Stimulated activated CD8-positive, alpha-beta memory T cell treated with anti-CD3 and anti-CD28 coated beads, Interleukin-7, amount 100 ng/mL, for 4 hours (primary cell): ENCODE measurements at places on chromosomes 2 and 18.

- DNase-seq: no peak
Observed at GRCh38 chr2:232417489-232417888, 10.8 kb downstream of the ALPG start.

DNA sequence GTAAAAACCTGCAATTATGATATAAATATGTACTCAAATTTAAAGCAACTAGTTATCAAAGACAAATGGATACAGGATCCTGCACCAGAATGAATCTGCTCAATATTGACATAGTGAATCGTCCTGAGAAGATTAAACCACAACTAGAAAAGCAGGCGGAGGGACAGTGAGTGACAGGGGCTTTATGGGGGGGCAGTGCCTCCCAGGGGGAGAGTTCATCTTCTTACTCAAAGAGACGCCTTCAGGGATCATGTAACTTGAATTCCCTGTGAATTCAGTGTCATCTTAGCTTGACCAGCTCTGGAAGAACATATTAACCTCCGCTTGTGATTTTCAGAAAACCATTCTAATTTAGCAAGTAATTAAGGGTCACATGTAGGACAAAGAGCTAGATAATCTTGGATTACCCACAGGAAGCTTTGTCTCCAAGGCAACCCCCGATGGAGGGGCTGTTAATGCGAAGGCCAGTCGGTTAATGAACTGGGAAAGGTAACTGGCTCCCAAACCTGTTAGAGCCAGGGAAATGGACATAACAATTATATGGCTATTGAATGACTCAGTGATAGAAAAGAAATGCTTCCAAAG, 17.4 kb upstream of the LMAN1 start:
- DNase-seq: no peak

- DNase-seq: no peak
Observed at GRCh38 chr2:208315081-208315788, 49.2 kb downstream of the PIKFYVE start.

DNA sequence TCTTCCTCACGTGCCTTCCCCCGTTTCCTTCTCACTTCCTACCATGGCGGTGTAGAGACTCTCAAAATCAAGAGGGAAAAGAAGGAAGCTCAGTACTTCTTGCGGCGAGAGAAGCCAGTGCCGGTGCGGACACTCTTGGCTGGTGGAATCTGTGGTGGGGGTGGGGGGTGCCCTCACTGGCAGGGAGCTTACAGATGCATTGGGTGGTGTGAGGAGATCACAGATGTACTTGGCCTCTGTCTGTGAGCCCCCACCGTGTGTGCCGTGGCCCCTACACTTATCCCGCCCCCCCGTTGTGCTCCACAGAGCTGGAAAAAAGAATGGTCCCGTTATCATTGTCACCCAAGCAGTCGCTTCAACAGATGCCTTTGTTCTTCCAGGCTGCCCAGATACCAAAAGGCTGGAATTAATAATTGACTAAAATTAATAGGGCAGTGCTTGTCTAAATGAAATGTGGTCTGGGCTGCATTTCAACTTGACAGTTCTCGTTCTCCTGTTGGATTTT, 79.8 kb downstream of the VAPA start:
- no peak for DNase-seq

DNA sequence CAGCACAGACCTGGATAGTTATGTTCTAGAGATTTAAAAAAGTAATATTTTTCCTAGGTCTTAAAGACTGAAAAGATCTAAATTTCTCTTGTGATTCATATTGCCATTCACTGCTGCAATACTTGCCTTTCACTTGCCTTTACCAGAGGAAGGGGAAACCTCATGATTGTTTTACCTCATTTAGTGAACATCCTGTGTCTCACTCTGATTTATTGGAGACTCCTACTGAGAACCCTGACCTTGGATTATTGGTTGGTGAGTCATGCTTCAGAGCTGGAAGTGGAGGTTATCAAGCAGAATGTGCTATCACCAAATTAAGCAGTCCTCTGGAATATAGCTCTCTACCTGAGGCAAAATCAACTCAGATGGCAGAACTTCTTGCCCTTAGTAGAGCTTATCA, 500.5 kb downstream of the TSN start:
- DNase-seq: no peak

- DNase-seq: no peak
Observed at GRCh38 chr2:73944714-73945113, 18.0 kb downstream of the DGUOK start.

DNA sequence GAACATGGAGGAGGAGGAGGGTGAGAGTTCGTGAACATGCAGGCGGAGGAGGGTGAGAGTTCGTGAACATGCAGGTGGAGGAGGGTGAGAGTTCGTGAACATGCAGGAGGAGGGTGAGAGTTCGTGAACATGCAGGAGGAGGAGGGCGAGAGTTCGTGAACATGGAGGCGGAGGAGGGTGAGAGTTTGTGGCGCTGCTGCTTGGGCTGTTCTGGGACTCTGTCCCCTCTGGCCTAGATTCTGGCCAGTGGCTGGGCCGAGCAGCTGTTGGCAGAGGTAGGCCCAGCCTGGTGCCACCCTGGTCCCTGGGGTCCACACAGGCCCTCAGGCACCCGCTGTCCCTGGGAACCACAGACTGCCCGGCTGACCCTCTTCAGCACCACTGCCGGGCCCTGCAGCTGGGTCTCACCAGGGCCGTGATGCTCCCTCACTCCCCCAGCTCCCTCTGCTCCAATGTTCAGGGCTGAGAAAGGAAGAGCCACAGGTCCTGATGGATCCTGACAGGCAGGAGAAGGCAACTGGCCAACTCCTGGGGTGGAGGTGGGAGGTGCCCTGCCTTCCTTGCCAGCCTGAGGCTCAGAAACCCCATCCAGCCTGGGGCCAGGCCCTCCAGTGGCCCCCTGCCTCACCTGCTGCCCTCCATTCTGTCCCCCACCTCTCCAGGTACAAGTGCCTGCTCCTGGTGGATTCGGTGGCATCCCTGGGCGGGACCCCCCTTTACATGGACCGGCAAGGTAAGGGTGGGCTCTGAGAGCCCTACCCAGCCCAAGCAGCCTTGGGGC, 3.9 kb downstream of the AGXT start:
- no peak for DNase-seq

DNA sequence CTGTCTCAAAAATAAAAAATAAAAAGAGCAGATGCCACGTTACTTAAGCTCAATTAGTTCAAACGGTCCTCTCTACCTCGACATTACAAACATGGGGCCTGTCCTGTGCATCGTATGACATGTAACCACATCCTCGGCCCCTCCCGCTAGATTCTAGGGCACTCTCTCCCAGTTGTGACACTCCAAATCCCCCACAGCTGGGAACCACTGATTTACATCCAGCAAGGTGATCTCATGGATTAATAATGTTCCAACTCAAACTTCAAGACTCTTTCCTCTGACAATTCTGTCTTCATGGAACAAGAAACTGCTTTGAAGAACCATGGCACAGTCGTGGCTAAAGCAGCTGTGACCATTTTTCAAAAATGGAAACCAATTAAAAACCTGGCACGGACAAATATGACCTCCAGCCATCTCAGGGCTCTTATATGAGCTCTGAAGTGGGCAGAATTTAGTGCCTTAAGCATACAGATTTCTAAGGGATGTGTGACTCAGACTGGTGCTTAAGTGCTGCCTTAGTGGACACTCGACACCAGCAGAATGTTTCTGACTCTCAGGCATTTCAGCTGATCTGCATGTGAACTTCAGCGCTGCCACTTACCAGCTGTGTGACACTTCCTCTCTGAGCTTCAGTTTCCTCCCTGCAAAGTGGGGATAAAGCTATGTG, 31.7 kb upstream of the ASAP2 start:
- DNase-seq: no peak

DNA sequence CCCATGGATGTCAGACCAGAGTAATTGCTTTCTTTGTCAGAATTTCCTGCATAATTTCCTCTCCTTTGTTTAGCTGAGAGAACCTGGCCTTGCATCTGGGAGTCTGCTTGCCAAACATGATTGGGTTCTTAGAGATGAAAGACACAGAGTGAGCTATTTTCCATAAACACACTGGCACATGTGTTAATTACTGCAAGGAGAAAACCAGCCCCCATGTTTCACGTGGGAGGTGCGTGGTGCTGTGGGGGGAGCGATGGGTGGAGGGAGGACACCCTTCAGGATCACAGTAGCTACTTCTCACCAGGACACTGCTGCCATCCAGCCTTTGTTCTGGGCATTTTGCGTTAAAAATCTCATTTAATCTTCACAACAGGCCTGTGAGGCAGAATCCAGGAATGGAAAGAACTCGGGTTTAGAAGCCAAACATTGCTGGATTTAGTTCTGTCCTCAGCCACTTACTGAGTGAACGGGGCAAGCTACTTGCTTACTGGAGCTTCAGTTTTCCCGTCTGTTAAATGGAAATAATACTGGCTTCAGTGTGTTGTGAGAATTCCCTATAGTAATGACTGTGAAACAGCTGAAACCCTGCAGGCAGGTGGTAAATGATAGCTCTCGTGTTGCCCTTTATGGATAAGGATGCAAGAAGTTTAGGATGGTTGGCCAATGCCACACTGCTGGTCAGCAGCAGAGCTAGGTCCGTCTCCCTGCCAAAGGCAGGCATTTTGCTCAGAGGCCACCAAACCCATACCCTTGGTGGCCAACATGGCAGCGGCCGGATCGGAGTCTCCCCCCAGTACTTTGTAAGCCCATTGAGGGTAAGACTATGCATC, 100.1 kb upstream of the ASAP2 start:
- no peak for DNase-seq

- DNase-seq: no peak
Observed at GRCh38 chr2:207515671-207516070, 14.1 kb upstream of the CREB1 start.

GRCh38 chr2:128300151-128301020, 18.3 kb downstream of the HS6ST1 start:
- no peak for DNase-seq

GRCh38 chr2:30223413-30223874, 7.9 kb upstream of the LBH start:
- DNase-seq: no peak

DNA sequence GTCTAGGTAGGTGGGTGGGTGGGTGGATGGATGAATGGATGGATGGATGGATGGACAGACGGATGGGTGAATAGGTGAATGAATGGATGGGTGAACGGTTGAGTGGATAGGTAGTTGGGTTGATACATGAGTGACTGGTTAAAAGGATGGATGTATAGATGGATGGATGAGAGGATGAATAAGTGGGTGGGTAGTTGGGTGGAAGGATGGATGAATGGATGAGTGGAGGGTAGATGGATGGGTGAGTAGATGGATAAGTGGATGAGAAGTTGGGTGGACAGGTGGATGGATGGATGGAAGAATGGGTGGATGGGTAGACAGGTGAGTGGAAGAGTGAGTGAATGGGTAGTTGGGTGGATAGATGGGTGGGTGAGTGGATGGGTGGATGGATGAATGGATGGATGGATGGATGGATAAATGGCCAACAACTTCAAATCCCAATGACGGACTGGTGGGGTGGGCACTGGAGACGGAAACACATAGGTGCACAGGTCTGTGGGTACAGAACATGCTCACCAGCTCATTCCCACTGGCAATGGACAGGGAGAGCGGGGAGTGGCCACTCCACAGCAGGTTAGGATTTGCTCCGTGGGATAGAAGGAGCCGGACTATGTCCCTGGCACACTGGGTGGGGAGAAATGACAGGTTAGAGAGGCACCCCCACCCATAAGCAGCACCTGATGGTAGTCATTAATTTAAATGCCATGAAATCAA, 48.8 kb downstream of the ANKMY1 start:
- no peak for DNase-seq

- no peak for DNase-seq
Observed at GRCh38 chr2:137221797-137222492, 456.6 kb downstream of the THSD7B start.
